ENCODE measurements at places on chromosomes 2 and 18.

DNA sequence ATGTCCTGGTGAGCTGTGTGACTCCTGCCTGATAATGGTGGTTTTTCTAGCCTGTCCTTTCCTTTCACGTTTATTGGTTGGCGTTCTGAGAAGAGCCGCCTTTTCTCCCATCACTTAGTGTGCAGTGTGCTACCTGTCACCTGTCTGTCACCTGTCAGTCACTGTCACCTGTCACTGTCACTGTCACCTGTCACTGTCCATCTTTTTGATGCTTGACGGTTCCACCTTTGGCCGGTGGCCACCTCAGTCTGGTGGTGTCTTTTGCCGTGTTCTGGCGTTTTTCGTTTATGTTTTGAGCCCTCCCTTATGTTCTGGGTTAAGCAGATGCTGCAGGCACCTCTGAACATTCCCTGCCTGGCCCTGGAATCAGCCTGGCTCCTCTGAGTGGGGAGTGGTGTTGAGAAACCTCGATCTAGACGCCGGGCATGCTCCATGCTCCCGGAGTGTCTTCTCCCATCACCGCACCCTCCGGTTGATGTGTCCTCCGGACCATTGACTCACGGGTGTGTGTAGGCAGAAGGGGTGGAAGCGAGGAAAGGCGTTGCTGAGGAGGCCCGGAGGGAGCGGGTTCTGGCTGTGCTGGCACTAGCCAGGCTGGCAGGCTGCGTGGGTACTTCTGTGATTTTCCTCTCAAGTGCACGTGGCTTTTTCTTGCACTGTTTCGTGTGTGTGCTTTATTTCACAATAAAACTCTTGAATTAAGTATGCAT is 20.7 kb downstream of the DTYMK start:
- no peak for DNase-seq

- DNase-seq: no peak
Observed at GRCh38 chr2:197708331-197708730, 3.2 kb downstream of the MARS2 start.

GRCh38 chr2:11208083-11208482 is 52.8 kb downstream of the SLC66A3 start:
- DNase-seq: no peak

GRCh38 chr2:33278245-33278943 is 198.1 kb upstream of the RASGRP3 start:
- DNase-seq: no peak

GRCh38 chr2:30425326-30425725 is 21.7 kb upstream of the LCLAT1 start:
- no peak for DNase-seq

DNA sequence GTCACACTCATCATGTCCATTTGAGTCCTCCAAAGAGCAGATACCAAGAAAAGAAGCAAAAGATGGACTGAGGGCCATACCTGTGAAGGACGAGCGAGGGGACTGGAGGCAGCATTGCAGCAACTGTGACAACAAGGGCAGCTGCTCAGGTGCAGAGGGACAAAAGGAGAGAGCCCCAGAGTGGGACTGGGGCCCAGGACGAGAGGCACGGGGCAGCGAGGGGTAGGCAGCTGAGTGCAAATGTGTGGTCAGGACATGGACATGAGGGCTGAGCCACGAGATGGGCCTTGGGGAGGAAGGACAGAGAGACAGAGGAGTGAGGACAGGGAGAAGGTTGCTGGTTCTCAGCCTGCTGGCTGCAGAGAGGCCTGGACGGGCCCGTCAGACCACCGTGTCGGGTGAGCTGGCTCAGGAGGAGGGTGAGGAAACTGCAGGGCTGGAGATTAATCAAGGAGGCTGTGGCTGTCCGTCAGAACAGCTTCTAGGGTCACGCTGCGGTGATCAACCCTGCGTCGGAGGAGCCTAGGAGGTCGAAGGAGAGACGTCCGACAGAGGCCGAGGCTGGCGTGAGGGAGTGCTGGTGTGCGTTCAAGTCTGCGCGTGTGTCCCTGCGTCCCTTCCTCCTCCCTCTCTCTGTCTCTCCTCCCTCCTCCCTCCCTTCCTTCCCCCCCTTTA is 206.8 kb upstream of the HDAC4 start:
- no peak for DNase-seq

GRCh38 chr2:200317975-200318374 is 11.5 kb downstream of the SPATS2L start:
- DNase-seq: no peak

GRCh38 chr2:215784371-215784783 is 229.0 kb downstream of the MREG start:
- no peak for DNase-seq

GRCh38 chr2:3108105-3108504 is 269.5 kb downstream of the EIPR1 start:
- no peak for DNase-seq

DNA sequence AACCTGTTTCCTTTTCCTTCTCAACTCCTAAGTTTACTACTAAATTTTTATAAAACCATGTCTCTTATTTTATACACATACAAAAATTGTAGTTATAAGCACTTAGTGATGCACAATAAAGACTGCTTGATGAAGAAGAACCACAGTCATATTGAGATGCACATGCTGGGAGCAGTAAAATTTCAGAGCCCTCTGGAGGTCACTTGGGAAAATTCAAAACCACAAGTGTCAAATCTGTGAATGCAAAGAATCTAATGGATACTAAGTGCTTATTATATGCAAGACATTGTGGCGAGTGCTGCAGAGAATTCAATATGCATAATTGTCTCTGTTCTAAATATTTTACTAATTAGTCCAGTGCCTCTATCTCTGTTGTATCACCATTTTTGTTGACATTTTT is 180.5 kb downstream of the VWC2L start:
- DNase-seq: no peak

GRCh38 chr18:58310517-58310916 is 266.5 kb downstream of the NEDD4L start:
- DNase-seq: no peak

DNA sequence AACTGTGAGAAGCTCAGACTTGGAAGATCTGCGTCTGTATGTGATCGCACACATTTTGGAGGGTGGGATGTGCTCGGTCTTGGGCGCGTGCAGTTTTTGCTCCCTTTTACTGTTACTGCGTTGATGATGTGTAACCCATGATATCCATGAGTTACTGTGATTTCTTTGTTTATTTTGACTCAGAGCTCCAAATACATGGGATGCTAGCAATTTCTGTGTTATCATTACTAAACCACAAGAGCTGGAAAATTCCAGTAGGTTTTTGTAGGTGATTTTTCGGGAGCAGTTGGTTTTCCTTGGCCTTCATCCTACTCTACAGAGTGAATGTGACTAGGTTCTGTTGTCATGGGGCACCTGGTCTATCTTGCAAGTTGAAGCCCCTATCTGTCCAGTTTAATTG is 124.2 kb downstream of the AGAP1 start:
- no peak for DNase-seq

- no peak for DNase-seq
Observed at GRCh38 chr2:219177552-219178376, at the start of gene RETREG2. Gene RETREG2 (plus strand): TSS chr2:219178275. CDS start chr2:219178353, 78 bp downstream.

DNA sequence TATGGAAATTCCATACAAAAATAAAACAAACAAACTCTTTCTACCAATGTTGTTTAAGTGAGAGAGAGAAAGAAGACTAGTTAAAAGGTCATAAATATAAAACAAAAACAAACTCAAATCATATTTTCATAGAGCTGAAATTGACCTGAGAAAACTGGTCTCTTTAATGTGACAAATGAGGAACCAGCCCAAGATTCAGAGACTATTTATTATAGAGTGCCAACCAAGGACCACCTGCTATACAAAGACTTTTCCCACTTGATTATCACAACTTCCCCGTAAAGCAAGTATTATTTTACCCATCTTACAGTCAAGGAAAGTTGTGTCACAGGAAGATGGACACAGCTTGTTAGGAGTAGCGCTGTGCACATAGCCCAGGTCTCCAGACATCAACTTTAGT is 13.3 kb downstream of the ANKRD44 start:
- DNase-seq: no peak

DNA sequence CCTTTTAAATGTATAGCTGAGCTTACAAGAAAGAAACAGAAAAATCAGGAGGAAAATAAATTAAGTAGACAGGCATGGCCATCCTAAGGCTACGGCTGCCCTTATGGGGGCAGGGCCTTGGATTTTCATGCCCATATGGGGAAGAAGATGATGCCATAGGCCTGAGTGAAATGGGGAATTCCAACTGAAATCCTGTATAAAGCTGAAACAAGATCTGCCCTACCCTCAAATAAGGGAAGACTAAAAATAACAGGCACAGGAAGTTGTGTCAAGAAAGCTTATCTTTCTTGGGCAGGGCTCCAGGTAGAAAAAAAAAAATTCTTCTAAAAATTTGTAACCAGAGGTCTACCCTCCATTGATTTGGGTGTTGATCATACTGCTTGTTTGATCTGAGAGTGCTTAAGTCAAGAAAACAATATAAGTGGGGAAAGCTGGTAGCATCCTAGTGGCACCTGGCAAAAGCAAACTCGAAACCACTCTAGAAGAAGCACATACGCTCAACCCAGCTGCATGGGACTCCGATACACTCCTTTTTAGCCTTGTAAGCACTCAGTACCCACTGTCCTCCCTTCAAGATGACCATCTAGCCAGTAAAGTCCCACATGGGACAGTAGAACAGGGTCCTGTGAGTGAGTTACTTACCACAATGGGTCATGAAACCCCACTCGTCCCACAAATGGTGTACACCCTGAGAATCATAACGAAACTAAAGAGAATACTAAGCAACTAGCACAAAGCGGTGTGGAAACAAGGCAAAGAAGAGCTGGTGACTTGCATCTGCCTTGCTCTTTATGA is 22.3 kb downstream of the DNAH7 start:
- no peak for DNase-seq

GRCh38 chr18:75635096-75635495 is 207.6 kb upstream of the SMIM21 start:
- DNase-seq: no peak

DNA sequence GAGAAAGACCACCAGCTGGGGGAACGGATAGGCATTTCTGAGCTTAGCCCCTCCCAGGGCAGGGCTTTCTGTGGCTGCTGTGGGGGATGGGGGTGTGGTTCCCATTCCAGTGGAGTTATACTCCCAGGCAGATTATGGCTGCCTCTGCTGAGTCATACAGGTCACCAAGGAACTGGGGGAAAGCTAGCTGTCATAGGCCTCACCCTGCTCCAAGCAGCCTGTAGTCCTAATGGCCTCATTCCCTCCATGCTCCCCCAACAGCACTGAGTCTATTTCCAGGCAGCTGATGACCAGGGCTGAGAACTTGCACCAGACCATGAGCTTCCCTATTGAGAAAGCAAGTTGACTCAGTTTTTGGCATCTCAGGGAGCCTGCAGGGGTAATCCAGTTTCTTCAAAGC is 87.1 kb downstream of the GPR39 start:
- DNase-seq: no peak

DNA sequence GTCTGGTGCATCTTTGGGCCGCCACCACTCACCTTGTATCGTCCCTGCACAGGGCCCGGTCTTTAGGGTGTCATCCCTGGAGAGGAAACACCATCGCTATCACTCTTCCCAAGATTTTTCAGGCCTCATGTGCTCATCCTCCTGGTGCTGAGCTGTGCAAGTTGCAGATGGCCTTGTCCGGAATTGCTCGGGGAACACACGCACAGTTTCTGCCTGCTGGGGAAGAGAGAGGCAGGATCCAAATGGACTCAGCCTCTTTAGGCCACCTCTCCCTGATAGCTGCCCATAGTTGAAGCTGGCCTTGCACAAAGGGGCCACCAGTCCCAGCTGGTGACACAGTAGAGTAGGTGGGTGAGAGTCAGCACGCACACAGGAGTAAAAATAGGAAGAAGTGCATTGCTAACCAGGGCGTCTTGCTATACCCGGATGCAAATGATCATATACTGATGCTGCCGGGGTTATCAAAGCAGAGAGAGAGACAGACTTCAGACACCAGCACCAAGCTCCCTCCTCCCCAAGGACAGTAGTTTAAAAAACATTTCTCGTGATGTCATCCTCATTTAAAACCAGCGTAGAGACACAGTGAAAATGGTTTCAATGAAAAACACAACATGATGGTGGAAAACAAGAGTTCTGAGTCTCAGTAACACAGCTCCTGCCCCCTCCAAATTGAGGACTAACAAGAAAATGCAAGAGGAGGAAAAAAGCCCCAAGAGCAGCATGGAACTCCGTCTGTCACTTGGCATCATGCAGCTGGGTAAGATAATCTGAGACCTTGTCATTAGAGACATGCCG is 147.5 kb upstream of the NCK2 start:
- no peak for DNase-seq

- no peak for DNase-seq
Observed at GRCh38 chr2:136305517-136306192, 187.7 kb upstream of the CXCR4 start.

GRCh38 chr2:219247678-219248642 is 2.7 kb downstream of the STK16 start:
- no peak for DNase-seq

GRCh38 chr2:189466046-189466445 is 24.8 kb downstream of the WDR75 start:
- DNase-seq: no peak

- DNase-seq: no peak
Observed at GRCh38 chr2:217835931-217836891, 166.6 kb downstream of the TNS1 start.

DNA sequence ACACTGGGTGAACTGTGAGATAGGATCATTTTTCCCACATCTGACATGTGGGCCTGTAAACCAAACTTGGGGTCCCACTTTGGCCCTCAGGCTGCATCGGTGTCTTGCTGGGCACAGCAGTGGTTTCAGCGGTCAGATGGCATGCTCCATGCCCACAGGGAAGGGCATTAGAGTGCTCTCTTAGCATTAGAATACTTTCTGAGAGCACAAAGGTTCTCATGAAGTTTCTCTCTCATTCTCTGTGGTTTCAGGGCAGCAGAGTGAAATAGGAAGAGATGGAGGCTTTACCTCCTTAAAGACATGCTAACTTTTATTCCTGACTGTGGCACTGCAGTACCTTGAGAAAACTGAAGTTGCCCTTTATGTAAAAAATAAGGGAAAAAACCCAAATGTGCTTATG is 36.6 kb upstream of the GATA6 start:
- DNase-seq: no peak

GRCh38 chr2:241437179-241437578 is 71.2 kb downstream of the STK25 start:
- DNase-seq: no peak

DNA sequence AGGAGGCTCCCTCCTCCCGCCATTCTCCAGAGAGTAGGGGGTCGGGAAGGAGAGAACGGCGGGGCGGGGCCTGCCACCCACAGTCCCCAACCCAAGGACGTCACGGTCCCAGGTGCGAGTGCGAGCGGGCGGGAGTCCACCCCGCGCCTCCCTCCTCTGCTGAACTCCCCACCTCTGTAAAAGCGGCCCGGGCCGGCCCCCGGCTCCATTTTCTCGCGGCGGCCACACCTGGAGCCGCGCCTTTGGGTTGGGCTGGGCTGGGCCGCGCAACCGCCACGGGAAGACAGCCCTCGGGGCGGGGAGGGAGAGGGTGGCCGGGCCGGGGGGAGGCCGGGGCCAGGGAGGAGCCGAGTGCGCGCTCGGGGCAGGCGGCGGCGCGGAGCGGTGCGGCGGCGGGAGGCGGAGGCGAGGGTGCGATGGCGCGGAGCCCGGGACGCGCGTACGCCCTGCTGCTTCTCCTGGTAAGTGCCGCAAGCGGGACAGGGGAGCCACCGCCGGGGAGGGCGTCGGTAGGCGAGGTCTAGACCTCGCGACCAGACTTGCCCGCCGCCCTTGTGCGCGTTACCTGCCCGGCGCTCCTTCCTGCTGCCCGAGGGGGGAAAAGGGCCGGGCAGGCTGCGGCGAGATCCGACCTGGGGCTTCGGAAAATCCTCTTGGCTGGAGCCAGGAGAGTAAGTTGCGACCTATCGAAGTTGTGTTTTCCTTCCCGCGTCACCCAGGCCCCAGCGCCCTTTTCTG is at the start of gene DSG2:
Gene DSG2 (plus strand): TSS at position 342 of the 738 bp plus-strand sequence. CDS start 75 bp downstream, at position 417.
- DNase-seq: no peak

GRCh38 chr2:107728586-107728985 is 98.1 kb upstream of the RGPD4 start:
- DNase-seq: no peak

GRCh38 chr18:6982398-6982797 is 135.2 kb downstream of the LAMA1 start:
- no peak for DNase-seq
